Endothelial cell of umbilical vein (primary cell): ENCODE measurements at places on chromosomes 11 and 22. TPM values are rescaled to one million over a fixed set of nuclear protein-coding genes. Genes with fewer than 3 reads are reported as not detected.

GRCh38 chr11:131408025-131408640, 37.7 kb downstream of the NTM start:
- no peak for DNase-seq

GRCh38 chr22:20173772-20174171, 22.9 kb upstream of the CCDC188 start:
- no peak for DNase-seq

GRCh38 chr11:114501901-114502300, 57.8 kb downstream of the NXPE1 start:
- no peak for DNase-seq

DDIAS gene
- polyA plus RNA-seq, result 3.5 and 4.5 TPM in 2 replicates

- no peak for DNase-seq
These were observed 663.2 kb downstream of the CNTN5 start for GRCh38 chr11:99683933-99684332.

DNA sequence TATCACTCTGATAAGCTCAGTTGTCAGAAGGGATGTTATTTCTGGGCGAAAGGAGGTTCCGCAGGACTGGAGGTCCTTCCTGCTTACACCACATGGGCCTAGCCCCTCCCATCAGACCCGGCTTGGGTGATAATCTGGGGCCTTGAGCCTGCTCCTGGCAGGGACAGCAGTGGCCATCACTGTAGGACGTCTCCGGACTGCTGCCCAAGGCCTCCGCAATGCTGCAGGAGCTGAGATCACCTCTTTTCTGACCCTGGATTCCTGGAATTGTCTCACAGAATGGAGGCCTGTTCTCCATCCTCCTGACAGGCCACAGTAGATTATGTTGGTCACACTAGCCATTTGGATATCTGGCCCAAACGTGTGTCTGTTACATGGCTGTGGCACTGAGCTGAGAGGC, 9.2 kb upstream of the BIK start:
- peak; percentile 39 for DNase-seq

DNA sequence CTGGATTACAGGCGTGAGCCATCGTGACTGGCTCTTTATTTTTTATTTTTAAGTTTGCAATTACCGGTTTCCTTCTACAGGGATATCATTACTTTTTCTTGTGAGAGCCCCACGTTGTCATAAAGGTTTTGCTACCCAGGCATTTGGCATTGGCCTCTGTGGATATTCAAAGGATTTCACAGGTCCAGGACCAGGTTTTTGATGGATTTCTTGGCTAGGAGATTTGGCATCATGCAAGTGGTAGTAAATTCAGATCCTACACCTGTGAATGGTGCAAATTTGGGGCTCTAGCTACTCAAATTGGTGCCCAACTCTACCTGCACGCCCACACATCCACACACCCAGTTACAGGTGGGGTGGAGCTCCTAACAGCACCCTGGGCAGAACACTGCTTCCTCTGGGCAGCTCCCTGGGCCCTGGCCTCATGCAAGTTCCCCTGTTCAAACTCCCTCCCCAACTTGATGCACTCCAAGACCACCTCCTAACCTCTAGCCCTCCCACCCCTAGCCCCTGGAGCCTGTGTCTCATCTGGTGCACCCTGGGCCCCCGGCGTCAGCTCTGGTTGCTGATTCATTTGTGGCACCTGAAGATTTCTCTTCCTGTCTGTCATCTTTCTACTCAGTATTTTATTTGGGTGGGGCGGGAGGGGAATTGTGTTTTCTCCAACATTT, 9.3 kb upstream of the MRGPRD start:
- no peak for DNase-seq

GRCh38 chr11:106409671-106410070, 332.2 kb downstream of the AASDHPPT start:
- no peak for DNase-seq
